ENCODE measurements at places on chromosomes 3 and 15.

DNA sequence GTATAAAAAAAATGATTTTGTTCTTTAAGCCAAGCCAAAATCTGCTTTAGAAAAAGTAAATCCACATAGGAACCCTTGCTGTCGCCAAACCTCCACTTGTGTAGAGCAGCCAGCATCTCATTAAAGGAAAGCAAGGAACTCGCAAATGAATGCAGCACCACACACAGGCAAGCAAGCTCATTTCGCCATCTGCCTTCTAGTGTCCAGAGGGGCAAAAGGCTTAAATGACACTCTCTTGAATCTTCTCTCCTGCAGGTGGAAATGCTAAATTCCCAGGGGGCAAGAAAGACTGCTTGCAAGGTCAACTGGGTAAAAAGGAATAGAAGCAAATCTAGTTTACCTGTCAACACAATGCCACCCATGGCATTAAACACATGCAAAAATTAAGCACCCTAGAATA lies 2.4 kb downstream of the MB21D2 start:
- no peak for DNase-seq

DNA sequence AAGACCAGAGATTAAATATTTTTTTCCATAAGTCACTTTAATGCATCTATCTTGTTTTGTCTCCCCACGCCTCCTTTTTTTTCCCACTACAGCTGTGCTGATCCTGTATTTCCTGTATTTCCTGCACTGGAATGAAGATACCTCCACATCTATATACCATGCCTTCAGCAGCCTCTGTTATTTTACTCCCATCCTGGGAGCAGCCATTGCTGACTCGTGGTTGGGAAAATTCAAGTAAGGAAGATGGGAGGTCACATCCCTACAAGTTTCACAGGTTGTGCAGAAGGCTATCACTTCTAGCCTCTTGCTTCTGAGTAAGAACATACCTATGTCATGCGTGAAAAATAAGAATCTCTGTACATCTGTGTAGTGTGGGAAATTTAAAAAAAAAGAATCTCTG lies 3.1 kb downstream of the SLC15A2 start:
- DNase-seq: no peak

- no peak for DNase-seq
Observed at GRCh38 chr15:88646088-88646405, 7.2 kb downstream of the ISG20 start.

- no peak for DNase-seq
Observed at GRCh38 chr15:38017721-38018120, 83.3 kb downstream of the TMCO5A start.

GRCh38 chr3:156174229-156174847 lies 54.0 kb downstream of the KCNAB1 start:
- no peak for DNase-seq

DNA sequence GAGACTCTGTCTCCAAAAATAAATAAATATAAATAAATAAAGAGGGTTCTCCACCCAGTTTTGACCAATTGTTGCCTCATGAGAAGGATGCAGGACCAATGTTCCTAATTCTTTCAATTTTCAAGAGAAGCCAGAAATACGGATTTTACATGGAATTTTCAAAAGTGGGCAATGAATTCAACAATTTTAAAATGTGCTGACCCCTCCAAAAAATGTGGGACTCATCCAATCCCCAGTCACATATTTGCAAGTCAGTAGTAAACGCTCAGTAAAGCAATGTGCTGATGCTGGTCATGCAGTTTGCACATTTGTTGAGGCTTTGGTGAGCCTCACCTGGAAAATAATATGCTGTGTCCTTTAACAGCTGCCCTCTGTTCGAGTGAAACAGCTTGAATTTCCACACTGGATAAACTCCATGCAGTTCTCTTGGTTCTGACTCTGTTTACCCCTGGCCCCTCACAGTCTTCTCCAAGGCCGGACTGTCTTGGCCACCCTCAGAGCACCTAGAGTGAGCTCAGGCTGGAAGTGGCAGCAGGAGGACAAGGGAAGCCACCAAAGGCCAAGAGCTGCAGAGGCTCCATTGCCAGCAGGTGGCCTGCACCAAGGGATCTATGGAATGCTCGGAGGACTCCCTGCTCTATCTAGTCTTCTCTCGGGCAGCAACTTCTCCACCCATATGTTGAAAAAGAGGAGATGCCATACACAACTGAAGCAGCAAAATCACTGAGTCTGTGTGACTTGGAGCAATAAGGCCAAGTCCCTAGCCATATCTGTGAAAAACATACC lies 246.8 kb downstream of the UACA start:
- no peak for DNase-seq

- no peak for DNase-seq
Observed at GRCh38 chr3:149589332-149589731, 68.5 kb downstream of the WWTR1 start.

- no peak for DNase-seq
Observed at GRCh38 chr3:48514431-48515227, 10.7 kb upstream of the SHISA5 start.

DNA sequence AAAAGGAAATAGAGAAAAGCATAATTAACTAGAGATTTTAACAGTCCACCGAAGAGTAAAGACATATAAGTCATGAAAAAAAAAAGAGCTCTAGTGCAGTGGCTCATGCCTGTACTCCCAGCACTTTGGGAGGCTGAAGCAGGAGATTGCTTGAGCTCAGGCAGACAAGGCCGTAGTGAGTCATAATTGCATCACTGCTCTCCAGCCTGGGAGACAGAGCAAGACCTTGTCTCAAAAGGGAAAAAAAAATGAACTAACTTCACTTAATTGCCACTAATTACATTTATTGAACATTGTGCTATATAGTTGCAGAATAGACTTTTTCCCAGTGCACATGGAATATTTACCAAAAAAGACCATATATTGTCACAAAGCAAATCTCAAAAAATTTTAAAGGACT lies 221.8 kb downstream of the CBLB start:
- no peak for DNase-seq

DNA sequence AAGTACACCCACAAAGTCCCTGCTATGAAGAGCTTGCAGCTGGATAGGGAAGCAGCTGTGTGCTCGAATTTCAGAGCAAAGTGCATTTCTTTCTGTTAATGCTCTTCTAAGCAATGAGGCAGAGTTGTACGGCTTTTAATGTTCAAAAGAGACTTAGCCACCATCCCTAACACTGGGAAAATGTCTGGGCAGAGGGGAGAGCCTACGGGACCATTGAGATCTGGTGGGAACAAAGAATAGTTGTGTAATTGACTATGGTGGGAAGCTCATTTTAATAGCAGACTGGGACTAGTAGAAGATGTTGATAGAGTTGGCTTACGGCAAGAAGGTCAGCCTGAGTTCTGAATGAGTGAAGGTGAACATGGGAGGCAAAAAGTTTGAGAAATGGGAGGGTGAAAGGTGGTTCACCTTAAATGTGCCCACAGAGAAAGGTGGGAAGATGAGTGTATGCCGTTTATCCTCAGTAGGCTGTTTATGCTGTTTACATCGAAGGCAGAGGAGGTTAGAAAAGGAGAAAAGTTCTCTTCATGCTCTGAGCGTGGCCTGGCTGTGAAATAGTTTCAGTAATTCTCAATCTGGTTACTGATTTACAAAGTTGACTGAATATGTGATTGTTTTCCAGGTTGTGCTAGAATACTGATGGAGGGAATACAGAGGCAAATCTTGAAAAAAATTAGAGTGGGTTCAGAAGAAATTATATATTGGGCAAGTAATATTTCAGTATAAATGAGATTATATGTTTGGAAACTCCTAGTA lies 22.9 kb upstream of the UTS2B start:
- no peak for DNase-seq

- no peak for DNase-seq
Observed at GRCh38 chr3:25723802-25724201, 59.1 kb upstream of the TOP2B start.
